ENCODE measurements at places on chromosomes 4 and X. TPM values are rescaled to one million over a fixed set of nuclear protein-coding genes. Genes with fewer than 3 reads are reported as not detected.

GRCh38 chr4:149735796-149736195, 79.8 kb downstream of the IQCM start:
- ATAC-seq: no peak

- ATAC-seq: no peak
These were observed 41.4 kb upstream of the MSANTD1 start for GRCh38 chr4:3207531-3208037.

JCHAIN gene
- total RNA-seq: not detected

MAGEB1 gene
- not detected for total RNA-seq

- ATAC-seq: peak; percentile 26
These were observed 53.1 kb upstream of the TMEM33 start for GRCh38 chr4:41881981-41882624.

MAB21L2 gene
- total RNA-seq: 3.6 TPM

GRCh38 chr4:185322803-185323202, 72.9 kb downstream of the LRP2BP start:
- no peak for ATAC-seq

DNA sequence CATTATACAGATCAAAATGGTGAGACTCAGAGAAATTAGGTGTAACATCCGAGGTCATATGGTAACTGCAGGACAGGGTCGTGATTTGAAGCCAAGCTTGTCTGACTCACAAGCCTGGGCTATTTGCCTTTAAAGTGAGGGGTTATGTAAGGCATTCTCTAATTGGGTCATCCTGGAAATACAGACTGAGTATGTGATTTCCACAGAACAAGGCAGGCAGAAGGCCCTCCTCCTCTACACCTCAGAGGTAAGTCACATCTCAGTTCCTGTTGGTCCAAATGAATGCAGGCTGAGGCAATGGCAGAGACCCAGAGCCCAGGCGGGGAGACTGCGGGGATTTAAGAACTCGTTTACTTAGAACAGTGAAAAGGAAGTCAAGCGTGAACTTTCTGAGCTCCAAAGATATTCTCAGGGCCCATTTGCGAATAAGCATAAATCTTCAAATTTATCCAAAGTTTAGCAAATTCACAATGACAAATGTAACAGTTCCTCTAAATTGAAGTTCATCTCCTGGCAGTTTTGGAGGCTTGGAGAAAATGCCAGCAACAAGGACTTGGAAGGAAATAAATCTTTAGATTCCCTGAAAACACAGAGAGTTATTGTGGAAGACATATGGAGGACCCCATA, 153.3 kb downstream of the LDB2 start:
- peak; percentile 40 for ATAC-seq

GRCh38 chr4:81314897-81315470, 100.0 kb upstream of the PRKG2 start:
- ATAC-seq: no peak

- no peak for ATAC-seq
These were observed 257.8 kb downstream of the FBXW7 start for GRCh38 chr4:152278172-152278504.

Data from motor neuron (in vitro differentiated cells).